Activated CD4-positive, alpha-beta T cell treated with anti-CD3 and anti-CD28 coated beads for 48 hours (primary cell): ENCODE measurements at places on chromosomes 11 and 22.

DNA sequence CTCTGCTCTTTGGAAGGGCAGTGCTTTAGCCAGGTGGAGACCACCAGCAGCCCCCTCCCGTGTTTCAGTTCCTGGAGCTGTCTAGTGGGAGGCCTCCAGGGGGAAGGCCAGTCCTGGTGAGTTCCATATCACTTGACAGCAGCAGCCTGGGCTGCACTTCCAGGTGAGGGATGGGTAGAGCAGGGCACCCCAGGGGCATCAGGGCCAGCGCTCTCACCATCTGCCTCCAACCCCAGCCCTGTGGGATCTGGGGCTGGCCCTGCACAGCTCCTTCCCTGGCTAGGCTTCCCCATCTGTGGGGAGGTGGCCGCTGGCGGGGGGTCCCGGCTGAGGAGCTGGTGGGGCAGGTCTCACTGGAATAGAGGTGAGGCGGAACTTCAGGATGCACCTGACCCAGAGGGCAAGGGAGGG, 60.5 kb downstream of the MORC2 start:
- DNase-seq = no peak

DNA sequence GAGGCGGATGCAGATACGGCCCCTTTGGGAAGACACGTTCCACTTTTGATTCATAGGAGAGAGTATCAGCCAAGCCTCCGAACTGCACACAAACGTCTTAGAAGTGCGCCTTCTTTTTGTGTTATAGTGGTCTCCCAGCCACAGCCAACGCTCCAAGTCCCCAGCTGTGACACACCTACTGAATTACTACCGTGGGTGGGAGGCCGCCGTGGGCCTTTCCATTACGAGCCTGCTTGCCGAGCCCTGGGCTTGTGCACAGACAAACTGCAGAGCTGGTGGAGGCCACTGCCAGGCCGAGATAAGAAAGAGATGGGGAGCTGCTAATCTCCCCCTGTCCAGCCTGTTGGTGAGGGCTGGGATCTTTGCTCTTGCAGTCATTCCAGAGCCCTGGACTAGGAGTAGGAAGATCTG, 761 bp downstream of the HMBS start:
- DNase-seq = peak; percentile 56

DNA sequence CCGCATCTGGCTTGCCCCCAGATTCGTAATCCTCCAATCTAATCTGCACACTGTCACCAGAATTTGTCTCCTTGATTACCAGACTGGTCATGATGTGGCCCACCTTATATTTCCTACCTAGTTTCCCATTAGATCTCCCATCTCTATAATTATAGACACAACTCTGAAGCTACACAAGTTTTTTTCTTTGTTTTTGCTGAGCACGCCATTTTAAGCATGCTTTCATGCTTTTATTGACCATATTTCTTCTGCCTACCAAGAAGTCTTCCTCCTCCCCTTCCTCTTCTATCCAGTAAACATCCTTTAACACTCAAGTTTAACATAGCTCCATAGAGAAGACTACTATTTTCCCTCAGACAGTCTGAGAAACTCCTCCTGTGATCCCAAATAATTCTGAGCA, 24.3 kb upstream of the DEPDC7 start:
- DNase-seq = no peak

DNA sequence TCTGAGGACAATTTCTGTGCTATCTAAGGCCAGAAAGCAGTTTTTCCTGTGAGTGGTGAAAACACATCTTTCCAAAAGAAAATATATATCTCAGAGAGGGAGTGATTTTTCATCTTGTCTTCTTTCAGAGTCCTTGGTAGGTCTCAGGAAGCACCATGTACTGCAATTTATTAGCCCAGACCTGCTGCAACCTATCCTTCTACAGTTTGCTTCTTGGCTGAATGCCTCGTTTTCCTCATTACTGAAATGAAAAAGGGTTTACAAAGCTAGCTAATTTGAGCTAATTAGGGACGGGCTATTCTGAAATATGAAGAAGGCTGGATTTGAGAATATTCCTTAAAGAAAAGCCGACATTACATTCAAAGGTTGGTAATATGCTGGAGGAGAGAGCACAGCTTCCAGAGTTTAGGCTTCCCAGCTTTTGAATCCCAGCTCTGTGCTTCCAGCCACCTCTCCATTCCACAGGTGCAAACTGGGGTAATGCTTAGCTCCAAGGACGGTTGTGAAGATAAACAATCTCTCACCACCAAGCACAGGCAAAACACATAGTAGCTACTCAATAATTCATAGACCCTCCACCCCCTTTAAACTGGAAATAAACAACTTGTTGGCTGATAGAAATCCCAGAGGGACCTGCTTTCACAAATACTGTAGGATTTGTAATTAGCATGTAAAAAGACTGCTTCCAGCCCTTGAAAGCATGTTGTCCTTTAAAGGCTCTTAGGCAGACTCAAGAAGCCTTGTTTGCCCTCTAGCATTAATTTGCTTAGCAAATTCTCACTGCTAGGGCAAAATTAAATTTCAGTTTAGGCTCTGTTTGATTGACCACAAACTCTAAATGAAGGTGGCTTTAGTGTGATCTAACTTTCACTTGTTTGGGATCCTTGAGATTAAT, 24.5 kb upstream of the SESN3 start:
- no peak for DNase-seq

GRCh38 chr11:72758304-72758689, 6.1 kb upstream of the ARAP1 start:
- no peak for DNase-seq

DNA sequence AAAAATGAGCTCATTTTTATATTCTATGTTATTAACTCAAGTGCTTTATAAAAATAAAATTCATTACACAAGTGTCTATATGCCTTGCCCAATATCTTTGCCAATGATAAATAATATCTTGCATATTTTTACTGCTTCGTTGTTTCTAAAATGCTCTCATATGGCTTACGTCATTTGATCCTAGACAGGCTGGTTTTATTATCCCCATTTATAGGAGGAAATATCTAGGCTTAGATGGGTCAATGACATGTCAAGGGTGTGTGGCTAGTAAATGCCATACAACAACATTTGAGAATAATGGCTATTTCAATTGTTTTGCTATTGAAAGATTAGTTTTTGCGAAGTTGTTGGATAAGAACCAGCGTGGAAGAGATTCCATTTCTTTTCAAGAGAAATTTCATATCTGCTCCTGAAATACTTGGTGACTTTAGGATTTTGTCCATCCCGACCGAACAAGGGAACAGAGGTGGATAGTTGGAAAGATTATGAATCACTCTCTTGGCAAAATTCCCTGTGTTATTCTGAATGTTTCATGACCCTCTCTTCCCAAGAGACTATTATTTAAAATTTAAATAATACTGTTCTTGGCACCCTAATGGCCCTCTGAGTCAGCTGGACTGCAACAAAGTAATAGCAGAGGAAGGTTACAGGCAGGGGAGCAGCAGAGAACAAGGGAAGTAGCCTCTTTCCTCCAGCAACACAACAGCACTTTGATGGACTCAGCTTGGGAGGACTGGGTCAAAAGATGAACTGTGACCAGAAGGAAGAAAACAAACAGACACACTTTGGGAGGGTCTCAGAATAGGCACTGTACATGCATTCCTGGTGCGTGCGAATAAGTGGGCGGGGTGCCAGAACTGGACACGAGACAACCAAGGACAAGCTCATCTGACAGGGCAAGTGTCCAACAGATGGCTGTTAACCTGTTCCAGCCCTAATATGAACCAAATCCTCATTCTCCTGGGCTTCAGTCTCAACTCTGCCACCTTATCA, 94.5 kb downstream of the ME3 start:
- no peak for DNase-seq

GRCh38 chr11:109553284-109553683, 131.3 kb downstream of the C11orf87 start:
- no peak for DNase-seq

DNA sequence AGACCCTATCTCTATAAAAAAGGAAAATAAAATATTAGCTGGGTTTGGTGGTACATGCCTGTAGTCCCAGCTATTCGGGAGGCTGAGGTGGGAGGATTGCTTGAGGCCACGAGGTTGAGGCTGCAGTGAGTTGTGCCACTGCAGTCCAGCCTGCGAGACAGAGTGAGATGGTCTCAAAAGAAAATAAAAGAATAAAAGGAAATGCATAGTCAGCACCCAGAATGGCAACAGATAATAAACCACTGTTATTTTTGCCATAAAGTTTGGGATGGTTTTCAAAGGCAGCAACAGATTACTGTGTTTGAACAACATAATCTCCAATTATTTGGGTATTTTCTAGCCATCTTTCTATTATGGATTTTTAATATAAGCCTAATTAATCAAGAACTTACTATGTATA, 61.9 kb downstream of the ATG16L2 start:
- DNase-seq = no peak

GRCh38 chr11:88535266-88535665, 197.7 kb upstream of the CTSC start:
- no peak for DNase-seq

DNA sequence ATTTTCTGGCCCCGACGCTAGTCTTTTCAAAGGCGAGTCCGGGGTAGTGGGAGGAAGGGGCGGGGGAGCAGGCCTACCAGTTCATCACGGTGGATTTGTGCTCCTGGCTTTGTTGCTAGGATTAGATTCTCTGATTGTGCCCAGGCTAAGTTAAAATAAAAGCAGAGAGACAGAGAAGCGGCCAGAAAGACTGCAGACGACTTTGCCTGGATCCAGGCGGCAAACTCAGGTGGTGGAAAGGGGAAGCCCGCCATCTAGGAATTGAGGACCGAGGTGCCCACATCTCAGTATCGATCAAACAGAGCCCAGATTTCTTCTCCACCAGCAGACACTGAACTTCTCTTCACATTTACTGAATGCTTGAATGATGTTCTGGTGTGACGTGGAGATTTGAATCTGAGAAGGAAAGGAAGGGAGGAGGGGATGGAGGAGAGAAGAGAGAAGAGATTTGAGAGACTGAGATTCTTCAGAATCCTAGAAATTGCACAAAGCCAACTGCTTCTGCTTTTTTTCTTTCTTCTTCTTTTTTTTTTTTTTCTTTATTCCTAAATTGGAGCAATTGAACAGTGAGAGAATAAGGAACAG, 2.7 kb downstream of the FAT3 start:
- no peak for DNase-seq

- no peak for DNase-seq
Observed at GRCh38 chr11:83725728-83726127, 439.6 kb upstream of the CCDC90B start.
